Anterior cingulate cortex (tissue), 58 donors: ENCODE measurements at places on chromosomes 12 and 14.

GRCh38 chr14:76870166-76870565 is 44.0 kb downstream of the LRRC74A start:
- no peak for DNase-seq

DNA sequence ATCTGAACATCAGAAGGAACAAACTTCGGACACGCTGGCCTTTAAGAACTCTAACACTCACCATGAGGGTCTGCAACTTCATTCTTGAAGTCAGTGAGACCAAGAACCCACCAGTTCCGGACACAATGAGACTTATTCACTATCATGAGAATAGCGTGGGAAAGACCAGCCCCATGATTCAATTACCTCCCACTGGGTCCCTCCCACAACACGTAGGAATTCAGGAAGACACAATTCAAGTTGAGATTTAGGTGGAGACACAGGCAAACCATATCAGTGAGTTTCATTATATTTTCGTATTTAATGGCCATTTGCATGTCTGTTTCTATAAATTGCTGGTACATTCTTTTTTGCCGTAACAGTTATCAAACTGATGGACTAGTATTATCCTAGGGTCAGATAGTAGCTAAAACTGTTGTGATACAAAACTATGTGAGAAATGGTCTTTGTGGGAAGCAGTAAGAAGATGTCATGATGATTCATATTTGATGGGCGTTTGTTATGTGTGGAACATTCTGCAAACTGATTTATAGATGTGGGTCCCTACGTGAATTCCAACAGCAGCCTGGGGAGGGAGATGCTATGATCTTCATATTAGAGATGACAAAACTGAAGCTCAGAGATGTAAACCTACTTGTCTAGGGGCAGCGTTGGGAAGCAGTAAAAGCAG is 282.4 kb upstream of the TMEM132C start:
- no peak for DNase-seq

GRCh38 chr14:67579040-67579439 is 21.0 kb downstream of the PIGH start:
- DNase-seq, result no peak

DNA sequence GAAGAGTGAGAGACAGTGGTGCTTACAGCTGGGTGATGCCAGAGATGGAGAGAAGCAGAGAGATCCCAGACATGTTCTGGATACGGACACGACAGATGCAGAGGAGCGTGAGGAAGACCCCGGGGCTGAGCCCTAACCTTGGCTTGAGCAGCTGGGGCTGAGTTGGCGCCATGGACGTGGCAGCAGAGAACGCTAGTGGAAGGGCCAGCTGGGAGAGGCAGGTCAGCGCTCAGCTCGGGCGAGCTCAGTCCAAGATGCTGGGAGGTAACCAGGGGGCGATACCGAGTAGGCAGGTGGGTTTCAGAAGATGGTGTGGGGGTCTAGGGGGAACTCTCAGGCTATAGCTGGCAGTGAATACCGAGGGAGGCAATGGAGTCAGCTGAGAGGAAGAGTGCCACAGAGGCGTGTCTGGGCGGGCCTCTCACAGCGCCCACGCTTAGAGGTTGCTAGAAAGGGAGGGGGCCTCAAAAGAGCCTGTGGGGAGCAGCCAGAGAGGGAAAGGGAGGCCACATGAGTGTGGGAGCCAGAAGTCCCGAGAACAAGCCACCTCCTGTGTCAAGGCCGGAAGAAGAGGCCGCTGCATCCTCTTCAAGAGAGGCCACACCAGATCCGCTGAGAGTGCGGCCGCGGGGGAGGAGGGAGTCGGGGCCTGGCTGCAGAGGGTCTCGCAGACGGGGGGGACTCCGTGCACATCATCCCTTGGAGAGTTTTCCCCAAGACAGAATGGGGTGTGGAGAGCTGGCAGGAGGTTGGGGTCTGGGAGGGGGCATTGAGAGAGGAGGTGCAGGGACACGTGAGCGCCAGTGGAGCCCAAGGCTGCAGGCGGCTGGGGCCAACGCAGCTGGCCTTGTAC is 57.0 kb upstream of the DIO3 start:
- no peak for DNase-seq

GRCh38 chr14:64465831-64466554 is 694 bp downstream of the AKAP5 start:
- peak; percentile 30 for DNase-seq

- DNase-seq, result no peak
Measured at GRCh38 chr12:132501204-132501940, 11.4 kb downstream of the FBRSL1 start.

DNA sequence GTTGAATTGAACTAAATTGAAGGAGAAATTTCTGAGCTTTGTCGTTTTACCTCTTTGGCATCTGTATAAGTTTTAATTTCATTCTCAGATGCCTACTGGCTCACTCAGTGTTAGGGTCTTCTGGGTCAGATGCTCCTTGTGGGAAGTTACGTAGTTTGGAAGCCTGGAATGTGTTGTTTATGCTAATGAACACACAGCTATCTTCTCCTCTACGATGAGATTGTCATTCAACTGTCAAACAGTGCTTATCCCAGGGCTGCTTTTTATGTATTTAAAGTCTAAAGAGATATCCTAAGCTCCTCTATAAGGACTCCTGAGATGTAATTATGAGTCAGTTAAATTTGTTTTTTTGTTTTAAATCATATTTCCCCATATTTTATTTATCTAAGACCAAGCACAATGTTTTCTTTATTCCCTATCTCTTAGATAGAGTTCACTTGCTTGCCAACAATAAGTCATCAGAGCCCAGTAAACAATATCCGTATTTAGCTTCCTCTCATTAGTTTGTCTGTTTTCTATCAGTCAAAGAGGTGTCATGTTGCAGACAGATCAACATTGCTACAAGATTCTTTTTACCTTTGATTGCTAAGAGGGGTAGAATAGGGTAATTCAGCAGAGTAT is 368.0 kb upstream of the PDE3A start:
- no peak for DNase-seq

- DNase-seq, result no peak
Measured at GRCh38 chr14:33516898-33517436, 433.9 kb downstream of the EGLN3 start.

DNA sequence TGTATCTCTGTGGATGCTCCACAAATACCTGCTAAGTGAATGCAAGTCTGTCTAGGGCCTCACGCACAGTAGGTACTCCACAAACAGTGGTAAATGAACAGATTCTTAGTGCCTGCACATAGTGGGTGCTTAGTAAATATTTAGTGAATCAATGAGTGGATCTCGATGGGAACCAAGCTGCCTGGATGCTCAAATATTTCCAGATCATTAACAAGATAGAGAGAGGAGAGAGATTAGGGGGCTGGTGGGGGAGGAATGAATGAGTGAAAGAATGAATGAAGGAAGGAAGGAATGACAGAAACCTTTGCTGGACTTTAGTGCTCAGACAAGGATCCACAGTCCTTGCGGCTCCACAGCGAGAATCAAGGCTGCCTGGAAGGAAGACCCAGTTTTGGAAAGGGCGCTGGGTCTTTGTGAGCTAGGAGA is 118.2 kb downstream of the SCARB1 start:
- DNase-seq, result no peak

GRCh38 chr12:130154276-130155070 is 7.8 kb upstream of the FZD10 start:
- no peak for DNase-seq

DNA sequence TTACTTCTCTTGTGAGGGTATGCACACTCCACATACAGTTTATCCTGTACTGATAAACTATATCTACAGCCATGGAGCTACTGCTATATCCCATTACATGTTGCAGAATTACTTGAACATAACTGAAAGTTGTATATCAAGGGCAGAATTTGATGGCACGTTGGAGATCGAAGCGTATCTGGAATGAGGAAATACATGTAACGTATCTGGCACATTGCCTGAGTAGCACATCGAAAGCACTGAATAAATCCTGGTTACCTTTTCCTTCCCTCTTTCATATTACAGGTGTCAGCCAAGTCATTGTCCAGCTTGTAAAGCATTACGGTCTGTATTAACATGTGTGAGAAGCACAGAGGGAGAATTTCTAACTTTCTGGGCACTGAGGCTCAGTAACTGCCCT is 42.1 kb upstream of the LIN7A start:
- DNase-seq, result no peak

DNA sequence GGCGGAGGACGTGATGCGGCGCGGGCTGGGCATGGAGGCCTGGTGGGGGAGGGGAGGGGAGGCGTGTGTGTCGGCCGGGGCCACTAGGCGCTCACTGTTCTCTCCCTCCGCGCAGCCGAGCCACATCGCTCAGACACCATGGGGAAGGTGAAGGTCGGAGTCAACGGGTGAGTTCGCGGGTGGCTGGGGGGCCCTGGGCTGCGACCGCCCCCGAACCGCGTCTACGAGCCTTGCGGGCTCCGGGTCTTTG is 303 bp downstream of the GAPDH start:
- no peak for DNase-seq

- peak; percentile 3 for DNase-seq
Measured at GRCh38 chr12:106903241-106903945, 52.3 kb upstream of the TMEM263 start.

GRCh38 chr12:101939856-101940265 is 62.5 kb downstream of the DRAM1 start:
- DNase-seq, result peak; percentile 0

- no peak for DNase-seq
Measured at GRCh38 chr14:68896132-68896531, 83.0 kb downstream of the ACTN1 start.

DNA sequence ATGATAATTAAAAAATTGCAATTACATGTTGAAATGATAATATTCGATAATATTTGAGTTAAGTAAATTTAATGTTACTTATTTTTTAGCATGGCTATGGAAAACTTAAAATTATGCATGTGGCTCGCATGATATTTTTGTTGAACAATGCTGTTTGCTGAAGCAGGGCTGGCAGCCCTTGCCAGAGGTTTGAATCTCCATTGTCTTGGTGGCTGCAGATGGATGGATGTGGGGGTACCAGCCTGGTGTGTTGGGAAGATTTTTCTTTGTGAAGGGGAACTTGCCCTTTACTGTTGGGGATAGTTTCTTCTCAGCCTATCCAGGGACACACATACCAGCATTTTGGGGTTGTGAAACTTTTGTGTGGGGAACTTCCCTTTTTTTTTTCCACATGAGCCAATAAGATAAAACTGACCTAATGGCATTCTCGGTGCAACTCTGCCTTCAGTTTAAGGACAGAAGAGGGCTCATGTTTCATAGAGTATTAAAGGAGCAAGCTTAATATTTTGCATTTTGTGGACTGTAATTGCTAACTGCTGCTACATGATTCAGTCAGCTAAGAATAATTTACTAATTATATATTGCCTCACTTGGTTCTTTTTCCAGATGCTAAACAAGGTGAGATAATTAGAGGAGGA is 8.8 kb downstream of the RASSF3 start:
- DNase-seq, result no peak

- no peak for DNase-seq
Measured at GRCh38 chr12:114686773-114687500, 3.0 kb upstream of the TBX3 start.

GRCh38 chr12:22287776-22288621 is 46.5 kb downstream of the ST8SIA1 start:
- no peak for DNase-seq

DNA sequence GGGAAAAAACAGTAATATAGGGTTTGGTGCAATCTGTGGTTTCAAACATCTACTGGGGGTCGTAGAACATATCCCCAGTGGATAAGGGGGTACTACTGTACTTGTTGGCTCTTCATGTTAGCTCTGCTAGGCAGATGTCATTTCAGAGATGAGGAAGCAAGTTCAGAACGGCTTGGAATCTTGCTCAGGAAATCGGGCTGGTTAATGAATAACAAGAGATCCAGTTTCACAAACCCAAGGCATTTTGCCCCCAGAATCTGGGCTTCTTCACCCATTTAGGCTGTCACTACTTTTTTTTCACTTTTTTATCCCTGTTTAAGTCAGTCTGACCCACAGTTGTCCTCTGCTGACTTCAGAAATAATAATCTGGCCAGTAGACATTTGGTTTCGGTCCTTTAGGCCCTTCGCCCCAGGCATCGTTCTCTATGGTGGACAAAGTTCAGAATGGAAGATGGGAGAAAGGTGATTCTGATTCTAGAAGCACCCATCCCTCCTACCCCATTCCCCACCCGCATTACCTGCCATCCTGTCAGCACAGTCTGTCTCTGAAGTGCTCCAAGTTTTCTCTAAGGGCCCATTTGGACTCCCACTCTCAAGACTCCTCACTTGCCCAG is 4.5 kb downstream of the SUOX start:
- DNase-seq, result no peak

DNA sequence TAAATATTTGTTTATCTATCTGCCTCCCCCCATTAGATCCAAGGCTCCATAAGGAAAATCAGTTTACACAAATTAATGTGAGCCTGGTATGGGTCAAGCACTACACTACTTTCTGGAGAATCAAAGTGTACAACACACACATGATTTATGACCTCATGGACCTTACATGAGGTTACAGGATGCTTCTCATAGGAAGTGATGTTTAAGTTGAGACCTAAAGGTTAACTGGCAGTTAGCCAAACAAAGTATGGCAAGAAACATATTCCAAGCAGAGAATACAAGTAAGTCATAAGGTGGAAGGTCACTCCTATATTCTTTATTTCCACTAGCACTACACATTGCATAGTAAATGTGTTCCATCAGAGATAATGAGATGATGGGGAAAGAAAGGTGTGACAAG is 39.2 kb downstream of the OSBPL8 start:
- no peak for DNase-seq

GRCh38 chr12:57836442-57837375 is 9.8 kb downstream of the CTDSP2 start:
- DNase-seq, result peak; percentile 45
